ENCODE measurements at places on chromosomes 12 and 14. TPM values are rescaled to one million over a fixed set of nuclear protein-coding genes. Genes with fewer than 3 reads are reported as not detected.

Gene ASB2
- 68.7 TPM for total RNA-seq

Gene PRIMA1
- not detected for total RNA-seq

DNA sequence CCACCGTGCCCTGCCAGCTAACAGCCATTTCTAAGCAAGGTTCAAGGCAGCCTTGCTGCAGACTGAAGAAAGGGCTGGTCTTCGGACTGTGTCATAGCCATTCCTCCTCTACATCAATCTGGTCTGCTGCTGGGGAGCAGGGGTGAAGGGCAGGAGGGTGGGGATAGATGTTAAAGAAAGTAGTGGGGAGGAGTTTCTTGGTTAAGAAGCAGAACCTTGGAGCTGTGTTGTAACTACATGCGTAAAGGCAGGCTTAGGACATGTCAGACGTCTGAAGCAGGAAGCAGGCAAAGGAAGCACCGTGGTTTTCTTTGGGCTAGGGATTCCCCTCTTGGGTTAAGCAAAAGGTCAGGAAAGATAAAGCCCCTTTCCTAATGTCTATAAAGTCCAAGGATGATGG, 18.1 kb upstream of the NEK9 start:
- ATAC-seq, result peak; percentile 55

GRCh38 chr14:61322799-61323290, 1.5 kb downstream of the PRKCH start:
- peak; percentile 49 for ATAC-seq

Gene SYT10
- total RNA-seq, result not detected

GRCh38 chr14:102910442-102910841, 12.0 kb upstream of the AMN start:
- no peak for ATAC-seq

DNA sequence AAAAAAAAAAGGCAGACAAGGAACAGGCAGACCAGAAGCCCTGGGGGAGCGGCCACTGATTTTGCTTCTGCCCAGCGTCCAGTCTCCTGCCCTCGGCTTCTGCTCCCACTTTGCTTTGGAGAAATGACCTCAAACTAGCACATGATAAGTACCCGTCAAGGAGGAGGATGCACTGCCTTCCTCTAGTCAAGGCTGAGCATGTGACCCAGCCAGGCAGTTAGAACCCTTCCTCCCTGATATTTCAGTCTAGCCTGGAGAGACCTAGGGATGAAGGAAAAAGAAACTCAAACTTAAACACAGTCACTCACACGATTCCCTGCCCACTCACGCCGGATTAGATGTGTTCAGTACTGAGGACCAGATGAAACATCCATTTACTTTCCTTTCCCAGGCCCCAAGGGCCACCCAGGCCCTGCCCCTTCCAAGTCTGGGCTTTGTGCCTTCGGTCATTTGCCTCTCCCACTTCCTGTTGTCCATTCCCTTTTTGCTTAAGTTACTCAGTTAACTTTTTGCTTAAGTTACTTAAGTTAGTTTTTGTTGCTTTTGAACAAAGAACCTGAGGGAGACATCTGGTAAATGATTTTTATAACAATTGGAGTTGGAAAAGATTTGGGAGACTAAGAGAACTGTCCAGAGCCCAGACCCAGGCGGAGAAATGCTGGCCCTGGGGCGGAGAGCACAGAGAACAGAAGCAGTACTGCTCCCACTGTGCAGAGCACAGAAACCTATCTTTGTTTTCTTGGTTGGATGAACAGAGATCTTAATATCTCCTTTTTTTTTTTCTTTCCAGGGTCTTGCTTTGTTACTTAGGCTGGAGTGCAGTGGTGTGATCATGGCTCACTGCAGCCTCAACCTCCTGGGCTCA, 23.0 kb upstream of the TTC7B start:
- ATAC-seq, result no peak

DNA sequence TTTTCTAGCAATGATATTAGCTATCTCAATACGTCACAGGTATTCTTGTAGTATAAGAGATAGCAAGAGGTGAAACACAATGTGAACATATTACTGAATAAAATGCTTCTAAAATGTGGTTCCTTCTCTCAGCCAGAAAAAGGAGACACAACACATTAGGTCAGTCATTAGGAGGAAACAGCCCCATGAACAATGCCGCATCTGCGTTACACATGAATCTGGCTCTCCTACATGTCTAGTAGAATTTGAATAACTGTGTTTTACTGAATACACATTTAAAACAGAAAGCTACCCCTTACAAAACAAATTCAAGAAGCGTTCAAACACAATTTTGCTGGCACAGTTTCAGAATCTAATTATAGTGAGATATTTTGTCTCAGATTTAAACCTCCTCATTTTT, 51.6 kb downstream of the EFCAB11 start:
- ATAC-seq, result no peak

- no peak for ATAC-seq
Observed at GRCh38 chr12:114408886-114409851, 3.2 kb upstream of the TBX5 start.

Gene EPS8
- total RNA-seq, result 1.4 TPM

- no peak for ATAC-seq
Observed at GRCh38 chr12:22283508-22283907, 51.0 kb downstream of the ST8SIA1 start.

- ATAC-seq, result no peak
Observed at GRCh38 chr12:121996945-121997612, 24.6 kb upstream of the BCL7A start.

- no peak for ATAC-seq
Observed at GRCh38 chr12:108337235-108338223, 1.6 kb downstream of the CMKLR1 start.

Gene SLC2A3
- total RNA-seq, result 296 TPM

GRCh38 chr14:47596860-47597259, 78.5 kb downstream of the MDGA2 start:
- no peak for ATAC-seq

DNA sequence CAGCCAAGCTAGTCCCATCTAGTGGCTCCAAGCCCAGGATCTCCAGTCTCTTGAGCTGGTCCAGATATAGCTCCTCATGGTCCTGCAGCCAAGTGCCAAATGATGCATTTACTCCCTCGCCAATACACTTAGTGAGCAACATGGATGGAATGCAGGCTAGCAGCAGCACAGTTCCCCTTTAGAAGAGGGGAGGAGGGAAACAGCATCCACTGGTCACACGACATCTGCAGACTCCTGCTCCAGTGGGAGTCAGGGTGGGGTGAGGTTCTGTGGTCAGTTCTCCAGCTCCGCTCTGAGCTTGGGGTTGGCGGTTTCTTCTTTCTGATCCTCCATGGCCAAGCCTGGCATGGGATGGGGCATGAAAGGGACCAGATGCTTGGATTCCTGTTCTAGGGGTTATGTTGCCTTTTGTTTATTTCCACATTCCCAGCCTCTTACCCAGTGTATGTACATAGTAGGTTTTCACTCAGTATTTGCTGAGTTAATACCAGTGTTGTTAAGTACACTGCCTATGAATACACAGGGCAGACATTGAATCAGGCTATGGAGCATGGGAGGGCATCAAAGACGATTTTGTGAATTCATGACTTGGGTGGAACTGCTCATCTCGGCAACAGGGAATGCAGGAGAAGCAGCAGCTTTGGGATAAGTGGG, 57.3 kb downstream of the GALNT16 start:
- ATAC-seq, result no peak

- ATAC-seq, result no peak
Observed at GRCh38 chr12:82182601-82183190, 175.5 kb downstream of the CCDC59 start.

GRCh38 chr12:41211448-41211847, 23.3 kb downstream of the PDZRN4 start:
- ATAC-seq, result no peak

Gene L3HYPDH
- 15.5 TPM for total RNA-seq

GRCh38 chr12:101407049-101407435, 530 bp downstream of the ARL1 start:
- ATAC-seq, result peak; percentile 51

DNA sequence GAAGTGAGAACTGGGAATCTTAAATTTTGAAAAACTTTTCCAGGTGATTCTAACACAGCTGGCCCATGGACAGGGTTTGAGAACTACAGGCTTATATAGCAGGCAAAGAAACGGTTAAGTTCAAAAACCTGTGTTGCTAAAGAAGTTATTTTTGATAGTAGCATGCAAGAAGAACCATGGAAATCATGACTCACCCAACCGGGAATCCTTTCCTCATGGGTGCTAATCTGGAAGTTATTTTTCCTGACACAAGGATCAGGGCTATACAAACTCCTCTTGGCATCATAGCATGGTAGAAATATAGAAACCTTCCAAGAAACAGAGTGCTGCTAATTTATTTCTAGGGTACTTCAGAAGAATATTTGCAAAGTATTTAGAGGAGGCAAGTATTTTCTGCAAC, 588.7 kb downstream of the CCER1 start:
- no peak for ATAC-seq

DNA sequence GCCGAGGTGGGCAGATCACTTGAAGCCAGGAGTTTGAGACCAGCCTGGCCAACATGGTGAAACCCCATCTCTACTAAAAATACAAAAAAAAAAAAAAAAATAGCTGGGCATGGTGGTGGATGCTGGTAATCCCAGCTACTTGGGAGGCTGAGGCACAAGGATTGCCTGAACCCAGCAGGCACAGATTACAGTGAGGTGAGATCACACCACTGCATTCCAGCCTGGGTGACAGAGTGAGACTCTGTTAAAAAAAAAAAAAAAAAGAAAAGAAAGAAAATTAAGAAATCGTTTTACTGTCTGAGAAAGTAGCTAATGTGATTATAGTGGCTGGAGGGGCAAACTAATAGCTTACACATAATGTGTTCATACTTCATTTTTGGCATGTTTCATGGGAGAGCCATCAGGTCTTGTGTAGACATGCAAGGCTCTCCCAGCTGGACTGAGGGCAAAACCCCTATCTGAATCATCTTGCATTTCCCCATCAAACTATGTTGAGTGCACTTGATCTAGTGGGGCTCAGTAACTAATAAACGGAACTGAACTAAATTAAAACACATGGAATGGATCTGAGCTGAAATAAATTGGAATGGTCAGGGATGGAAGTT, 16.2 kb downstream of the KIF21A start:
- ATAC-seq, result no peak

Gene PIGH
- 20.0 TPM for total RNA-seq

GRCh38 chr12:18810537-18811253, 72.8 kb downstream of the CAPZA3 start:
- no peak for ATAC-seq

DNA sequence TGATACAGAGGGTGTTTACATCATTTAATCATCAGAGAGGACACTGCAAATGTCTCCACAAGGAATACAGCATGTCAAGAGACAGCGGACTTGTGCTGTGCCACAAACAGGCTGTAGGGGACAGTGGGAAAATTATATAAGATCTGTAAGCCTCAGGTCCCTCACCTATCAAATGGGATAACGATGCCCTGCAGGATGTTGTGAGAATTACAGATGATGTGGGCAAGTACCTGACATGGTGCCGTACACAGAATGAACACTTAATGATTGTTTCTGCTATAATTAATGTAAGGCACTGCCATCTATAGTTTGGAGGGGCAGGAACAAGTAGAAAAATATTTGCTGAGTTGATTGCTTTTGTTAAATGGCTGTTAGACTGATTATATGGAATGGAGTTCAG, 81.9 kb upstream of the GTF2A1 start:
- no peak for ATAC-seq

Gene NT5DC3
- total RNA-seq, result 7.4 TPM

DNA sequence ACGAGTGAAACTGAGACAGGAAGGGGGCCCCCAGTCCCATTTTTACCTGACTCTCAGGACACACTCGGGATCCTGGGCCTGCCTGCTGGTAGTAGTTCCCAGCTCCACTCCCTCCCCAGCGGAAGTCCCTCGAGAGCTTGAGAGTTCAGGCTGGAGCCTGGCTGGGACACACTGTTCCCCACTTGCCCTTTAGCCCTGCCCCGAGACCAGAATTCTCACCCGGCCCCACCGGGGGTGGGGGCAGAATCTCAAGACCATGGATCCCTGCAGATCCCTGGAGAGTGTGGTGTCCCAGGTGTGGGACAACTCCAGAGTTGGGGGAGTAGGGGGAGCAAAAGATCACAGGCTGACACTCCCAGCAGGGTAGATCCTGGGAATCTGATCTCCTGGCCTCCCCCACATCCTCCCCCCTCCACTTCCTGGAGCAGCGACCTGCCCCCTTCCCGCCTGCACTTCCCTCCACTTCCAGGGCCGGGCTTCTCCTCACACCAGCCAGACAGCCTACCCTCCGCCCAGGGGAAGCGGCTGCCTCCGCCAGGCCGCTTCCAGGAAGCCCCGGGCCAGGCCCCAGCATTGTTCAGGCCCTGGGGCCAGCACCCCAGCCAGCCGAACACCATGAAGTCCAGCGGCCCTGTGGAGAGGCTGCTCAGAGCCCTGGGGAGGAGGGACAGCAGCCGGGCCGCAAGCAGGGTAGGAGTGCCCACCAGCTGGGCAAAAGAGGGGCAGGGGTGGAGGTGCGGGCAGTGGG, at the start of gene TNS2:
Gene TNS2 (plus strand): TSS at position 495 of the 748 bp plus-strand sequence. CDS start 121 bp downstream, at position 616.
- ATAC-seq, result no peak

DNA sequence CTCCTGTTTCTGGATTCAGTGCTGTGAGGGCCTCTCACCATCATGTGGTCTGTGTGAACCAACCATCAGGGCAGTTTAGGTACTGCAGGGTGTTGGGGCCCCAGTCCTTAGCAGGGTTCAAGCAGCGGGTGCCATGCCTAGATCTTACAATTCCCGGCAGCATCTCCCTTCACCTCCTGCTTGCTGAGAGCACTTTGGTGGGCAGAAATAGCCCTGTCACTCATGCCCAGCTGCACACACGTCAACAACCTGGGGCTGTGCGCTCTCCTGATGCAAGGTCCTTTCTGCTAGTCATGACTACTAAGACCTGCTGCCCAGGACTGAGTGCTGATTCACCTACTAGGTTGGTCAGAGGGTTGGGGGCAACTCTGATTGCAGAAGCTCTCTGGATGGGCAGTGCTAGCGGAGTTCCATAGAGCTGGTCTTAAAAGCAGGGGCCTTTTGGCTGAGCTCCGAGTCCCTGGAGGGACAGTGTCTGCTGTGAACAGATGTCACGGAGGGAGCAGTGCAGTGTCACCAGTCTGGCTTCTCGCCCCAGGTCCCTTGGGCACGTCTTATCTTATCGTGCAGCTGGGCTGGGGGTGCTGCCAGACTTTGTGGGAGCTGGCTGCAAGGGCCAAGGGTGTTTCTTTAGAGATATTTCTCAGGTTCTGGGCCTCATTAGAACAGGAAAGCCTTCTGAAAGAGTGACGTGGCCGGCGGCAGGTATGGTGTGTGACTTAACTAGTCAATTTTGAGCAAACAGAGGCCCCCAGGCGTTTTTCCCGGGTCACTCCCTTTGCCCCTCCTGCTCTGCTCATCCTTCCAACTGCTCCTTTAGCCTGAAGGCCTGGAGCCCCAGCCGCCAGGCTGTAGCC, 71.8 kb downstream of the NINJ2 start:
- ATAC-seq, result no peak

Gene SLC5A8
- total RNA-seq, result not detected

Gene FAM186B
- total RNA-seq, result not detected

DNA sequence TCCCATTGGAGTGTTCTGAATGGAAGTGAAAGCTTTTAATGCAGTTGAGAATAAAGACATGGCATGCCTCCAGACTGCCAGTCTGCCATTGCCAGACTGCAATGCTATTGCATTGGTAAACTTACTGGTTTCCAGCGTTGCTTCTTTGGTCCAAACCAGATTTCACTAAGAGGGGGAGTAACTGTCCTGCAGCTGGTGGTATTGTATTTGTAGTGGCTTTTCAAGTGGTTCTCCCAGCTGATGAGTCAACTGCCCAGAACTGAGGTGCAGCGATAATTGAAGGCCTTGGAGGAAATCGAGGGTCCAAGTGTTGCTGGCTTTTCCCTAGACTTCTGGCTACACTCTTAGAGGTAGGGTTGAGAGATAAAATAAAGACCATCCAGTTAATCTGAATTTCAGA, 31.9 kb downstream of the ERG28 start:
- no peak for ATAC-seq

All from activated T-helper 17 cell treated with anti-CD3 and anti-CD28 coated beads, Interleukin-2, amount 50 U/mL, for 72 hours (primary cell).